ENCODE measurements at places on chromosomes 16 and 17.

GRCh38 chr17:80931421-80932265 lies 60.0 kb upstream of the CHMP6 start:
- DNase-seq = no peak

DNA sequence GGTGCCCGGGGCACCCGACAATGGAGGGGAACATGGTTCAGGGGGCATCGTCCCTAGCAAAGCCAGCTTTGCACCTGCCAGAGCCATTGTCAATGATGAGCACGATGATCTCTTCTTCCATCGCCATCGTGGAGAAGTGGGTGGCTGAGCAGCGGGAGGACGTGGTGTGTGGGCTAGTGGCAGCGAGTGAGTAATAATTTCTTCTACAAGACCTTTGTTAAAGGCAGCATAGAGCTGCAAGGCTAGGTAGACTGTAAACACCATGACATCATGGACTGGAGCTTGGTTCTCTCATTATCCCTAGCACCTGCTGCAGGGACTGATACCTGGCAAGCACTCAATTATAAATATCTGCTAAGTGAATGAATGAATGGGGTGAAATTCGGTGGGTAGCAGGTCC lies 6.7 kb upstream of the HEATR3 start:
- no peak for DNase-seq

DNA sequence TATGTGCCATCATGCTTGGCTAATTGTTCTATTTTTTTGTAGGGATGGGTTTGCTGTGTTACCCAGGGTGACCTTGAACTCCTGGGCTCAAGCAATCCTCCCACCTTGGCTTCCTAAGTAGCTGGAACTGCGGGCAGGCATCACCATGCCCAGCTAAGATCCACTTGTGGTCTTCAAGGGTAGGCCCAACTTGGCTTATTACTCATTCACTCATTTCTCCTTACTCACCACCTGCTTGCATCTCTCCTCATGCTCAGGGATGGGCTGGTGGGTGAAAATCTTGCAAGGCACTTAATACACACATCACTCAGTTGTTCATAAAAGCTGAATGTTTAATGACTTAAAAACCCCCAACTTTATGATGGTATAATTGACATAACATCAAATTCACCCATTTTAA lies 207.8 kb downstream of the SHISA9 start:
- DNase-seq = no peak

DNA sequence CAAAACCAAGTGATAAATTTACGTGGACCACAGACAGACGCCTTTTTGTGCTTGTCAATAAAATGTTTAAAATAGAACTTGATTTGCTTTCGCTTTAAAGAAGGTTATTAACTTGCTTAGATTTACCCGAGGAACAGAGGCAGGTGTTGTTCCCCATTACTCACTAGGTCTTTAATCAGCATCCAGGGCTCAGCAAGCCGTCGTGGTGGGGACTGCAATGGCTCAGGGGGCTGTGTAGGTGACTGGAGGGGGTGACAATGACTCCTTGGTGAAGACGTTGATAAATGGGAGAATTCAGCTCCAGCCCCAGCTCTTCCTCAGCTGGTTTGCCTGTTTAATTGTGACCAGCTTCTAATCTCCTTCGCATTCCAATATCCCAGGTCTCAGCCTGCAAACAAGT lies 231.4 kb downstream of the TMEM114 start:
- DNase-seq = no peak

DNA sequence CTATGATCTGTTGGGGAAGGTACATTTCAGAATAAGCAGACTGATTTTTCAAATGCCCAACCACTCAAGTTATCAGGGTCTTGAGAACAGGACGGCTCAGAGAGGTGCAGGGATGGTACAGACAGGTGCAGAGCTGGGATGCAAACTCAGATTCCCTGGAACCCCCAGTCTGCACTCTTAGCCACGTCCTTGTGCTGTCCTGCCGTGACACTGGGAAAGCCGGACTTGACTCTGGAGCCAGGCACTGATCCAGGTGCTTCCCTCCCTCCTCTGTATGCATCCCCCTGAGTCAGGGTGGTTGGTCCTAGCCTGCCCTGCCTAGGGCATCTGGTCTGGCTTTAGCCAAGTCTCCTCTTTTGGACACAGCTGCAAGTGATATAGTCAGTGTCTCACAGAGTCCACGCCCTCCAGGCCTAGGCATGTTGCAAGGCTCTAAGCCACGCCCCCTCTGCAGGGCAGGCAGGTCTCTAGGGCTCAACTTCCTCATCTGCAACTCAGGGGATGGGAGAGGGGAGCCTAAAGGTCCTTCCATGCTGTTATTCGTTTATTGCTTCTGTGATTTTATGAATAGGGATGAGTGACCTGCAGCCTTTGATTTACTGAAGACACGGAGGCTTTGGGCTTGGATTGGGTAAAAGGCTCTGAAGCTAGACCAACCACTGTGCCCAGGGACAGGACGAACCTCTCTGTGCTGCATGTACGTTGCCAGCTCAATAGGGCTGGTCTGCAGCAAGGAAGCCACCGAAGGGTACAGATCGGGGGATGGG lies 97.3 kb downstream of the SDK2 start:
- DNase-seq = no peak

- DNase-seq = no peak
Observed at GRCh38 chr17:35529866-35530265, 7.6 kb downstream of the SLFN12L start.

DNA sequence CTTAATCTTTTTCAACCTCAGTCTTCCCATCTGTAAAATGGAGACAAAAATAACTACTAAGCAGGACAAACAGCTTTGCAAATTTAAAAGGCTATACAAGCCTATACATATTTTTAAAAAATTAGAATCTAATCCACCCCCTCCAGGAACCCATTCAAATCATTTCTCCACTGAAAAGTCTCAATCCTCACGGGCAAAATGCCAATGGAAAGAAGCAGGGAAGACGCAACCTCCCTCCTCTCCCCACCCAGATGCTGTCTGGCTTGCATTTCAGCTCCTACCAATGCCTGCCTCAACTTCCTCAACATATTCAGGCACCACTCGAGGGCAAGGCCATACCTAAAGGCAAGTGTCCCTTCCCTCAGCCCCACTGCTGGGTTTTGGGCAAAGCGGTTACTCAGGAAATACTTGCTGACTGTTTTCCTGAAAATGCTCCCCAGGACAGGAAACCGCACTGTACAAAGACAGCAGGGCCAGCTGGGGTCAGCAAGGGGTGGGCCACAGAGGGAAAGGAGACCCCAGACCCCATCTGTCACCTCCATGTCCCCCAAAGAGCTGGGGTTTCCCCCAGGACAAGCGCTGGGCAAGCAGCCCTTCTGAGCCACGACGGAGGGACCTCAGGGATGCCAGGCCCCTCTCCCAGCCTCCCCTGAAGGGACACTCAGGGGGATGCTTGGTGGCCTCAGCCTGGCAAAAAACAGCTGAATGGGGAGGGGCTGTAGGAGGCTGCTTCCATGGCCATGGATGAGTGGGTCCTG lies 47.7 kb upstream of the DOC2B start:
- no peak for DNase-seq

DNA sequence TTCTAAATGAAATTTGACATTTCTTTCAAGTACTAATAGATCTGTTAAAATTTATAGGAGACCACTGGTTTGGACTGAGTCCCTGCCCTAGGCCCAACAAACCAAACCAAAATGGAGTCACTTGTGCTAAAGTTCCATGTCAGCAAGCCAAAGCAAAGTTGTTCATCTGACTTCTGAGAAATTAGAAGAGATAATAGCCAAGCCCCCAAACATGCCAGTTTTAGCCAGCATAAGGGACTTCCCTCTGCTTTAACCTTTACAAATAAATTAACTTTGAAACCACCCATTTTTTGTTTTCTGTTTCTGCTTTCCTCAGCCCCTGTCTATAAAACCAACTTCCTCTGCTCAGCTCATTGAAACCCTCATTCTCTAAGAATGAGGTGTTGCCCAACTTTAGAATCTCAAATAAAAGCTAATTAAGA lies 18.9 kb downstream of the CDR2 start:
- no peak for DNase-seq

DNA sequence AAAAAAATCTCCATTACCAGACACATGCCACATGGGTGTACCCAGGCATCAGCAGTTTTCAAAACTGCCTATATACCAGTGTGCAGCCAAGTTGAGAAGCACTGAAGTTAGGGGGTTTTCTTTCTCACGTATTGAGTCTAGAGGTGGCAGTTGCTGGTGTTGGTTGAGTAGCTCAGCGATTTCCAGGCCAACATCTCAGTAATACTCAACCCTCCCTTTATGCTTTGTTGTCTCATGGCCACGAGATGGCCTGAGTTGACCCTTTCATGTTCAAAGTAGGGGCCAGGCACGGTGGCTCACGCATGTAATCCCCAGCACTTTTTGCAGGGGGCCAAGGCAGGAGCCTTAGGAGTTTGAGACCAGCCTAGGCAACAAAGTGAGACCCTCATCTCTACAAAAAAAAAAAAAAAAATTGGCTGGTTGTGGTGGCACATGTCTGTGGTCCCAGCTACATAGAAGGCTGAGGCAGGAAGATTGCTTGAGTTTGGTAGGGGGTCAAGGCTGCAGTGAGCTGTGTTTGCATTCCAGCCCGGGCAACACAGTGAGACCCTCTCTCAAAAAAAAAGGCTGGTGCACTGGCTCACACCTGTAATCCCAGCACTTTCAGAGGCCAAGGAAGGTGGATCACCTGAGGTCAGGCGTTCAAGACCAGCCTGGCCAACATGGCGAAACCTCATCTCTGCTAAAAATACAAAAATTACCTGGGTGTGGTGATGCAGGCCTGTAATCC lies 10.8 kb downstream of the LRRC3C start:
- no peak for DNase-seq

GRCh38 chr17:40611840-40612474 lies 35.7 kb downstream of the SMARCE1 start:
- peak; percentile 28 for DNase-seq

DNA sequence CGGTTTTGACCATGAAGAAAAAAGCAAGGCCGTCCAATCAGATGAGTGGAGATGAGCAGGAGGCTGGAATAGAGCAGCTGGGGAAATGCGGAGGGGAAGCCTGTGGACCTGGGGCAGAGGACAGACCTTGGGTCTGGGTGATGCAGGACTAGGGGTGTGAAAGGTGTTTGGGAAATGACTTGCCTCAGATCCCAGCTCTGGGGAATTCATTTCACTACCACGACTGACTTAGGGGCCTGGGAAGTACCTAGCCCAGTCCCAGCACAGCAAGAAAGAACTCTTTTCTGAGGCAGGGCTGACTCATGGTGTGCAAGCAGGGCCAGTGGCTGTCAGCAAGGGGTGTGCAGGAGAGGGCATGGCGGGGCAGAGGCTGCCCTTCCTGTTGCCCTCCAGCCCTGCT lies 14.8 kb downstream of the DNAI2 start:
- no peak for DNase-seq

DNA sequence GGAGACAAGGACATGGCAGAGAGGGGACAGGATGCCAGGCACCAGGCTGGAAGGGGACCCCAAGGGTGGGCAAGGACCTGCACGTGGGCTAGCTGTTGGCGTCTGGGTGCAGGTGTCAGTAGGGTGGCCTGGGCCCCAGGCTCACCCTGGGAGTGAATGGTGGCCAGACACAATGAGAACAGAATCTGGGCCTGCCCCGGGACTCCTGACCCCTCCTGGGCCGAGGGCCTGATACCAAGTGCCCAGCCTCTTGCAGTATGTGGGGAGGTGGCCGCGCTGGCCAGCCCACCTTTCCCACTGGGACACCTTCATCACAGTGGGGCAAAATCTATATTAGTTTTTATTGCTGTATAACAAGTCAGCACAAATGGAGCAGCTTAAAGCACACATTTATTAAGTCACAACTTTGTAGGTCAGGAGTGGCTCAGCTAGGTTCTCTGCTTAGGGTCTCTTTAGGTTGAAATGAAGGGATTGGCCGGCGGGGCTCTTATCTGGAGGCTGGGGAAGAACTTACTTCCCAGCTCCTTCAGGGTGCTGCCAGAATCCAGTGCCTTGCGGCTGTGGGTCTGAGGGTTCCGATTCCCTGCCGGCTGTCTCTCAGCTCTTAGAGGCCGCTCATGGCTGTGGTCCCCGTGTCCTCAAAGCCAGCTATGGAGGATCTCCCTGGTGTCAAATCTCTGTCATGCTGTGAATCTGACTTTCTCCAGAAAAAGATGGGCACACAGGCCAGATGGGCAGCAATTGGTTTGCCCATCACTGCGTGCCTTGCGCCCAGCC lies 3.6 kb downstream of the PRSS33 start:
- no peak for DNase-seq

GRCh38 chr16:24667244-24667764 lies 62.1 kb upstream of the TNRC6A start:
- DNase-seq = no peak

DNA sequence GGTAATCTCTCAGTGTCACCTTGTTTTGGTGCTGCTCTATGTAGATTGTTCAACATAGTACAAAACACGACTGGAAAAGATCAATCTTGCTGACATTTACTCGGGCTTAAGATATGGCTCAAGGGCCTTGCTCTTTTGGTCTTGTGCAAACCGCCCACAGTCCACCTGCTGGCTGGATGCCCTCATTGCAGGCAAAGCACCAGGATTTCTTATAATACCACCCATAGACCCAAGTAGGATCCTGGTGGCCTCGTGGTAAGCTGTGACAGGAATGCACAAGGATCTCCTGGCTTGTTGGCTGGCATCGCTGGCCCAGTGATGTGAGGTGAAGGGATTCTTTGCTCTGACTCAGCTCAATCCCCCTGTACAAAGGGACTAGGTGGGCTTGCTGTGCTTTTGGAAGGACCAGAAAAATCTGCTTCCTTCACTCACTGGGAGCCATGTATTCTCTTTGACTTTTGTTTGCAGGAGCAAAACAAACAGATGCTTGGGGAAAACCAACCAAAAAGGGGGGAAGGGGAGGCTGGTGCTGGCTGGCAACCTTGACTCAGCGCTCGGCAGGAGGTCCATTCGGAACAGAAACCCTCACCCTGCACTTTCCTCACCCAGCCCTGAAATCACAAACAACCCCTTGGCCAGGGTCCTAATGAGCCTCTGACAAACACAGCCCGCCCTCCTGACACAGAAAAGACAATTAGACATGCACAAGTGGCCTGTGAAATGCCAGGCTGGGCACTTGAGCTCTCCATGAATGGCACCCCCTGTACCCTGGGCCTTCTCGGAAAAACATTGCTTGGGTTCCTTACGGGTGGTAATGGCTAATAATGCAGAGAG lies 36.6 kb upstream of the MED9 start:
- no peak for DNase-seq

- DNase-seq = no peak
Observed at GRCh38 chr16:58339452-58339981, 44.7 kb upstream of the PRSS54 start.

GRCh38 chr17:17064322-17064721 lies 22.1 kb downstream of the MPRIP start:
- DNase-seq = no peak

DNA sequence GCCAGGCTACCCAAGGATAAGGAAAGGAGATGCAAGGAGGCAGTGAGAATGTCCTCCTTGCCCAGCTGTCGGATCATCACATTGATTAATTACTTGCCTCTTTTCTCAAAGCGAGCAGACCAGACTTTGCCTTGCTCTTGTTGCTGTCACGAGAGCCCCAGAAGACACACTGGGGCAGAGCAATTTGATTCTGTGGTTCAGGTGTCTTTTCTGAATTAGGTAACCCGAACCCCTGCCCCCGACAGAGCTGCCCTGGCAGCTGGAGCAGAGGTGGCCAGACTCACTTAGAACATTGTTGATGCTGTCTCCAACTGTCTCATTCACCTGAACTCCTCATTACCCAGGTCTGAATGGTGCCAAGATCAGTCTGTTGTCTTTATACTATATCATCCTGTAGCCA lies 34.3 kb downstream of the VAT1L start:
- DNase-seq = no peak

All from NCI-H2227 treated with DMSO at 0.1 percent for 48 hours (cell line).